ENCODE measurements at places on chromosomes 11 and 22. TPM values are rescaled to one million over a fixed set of nuclear protein-coding genes. Genes with fewer than 3 reads are reported as not detected.

- no peak overlapping the region for H3K4me3 ChIP-seq
- H3K27ac ChIP-seq, result no peak overlapping the region
- no peaks in the 10 kb centered on the region for H3K36me3 ChIP-seq
- no peaks in the 10 kb centered on the region for H3K27me3 ChIP-seq
- DNase-seq, result no peak
Observed at GRCh38 chr11:17612221-17613188, 65.4 kb downstream of the OTOG start.

- no peak overlapping the region for H3K27ac ChIP-seq
- no peak overlapping the region for H3K4me3 ChIP-seq
- no peaks in the 10 kb centered on the region for H3K36me3 ChIP-seq
- peaks cover 12% of the 10 kb centered on the region for H3K4me1 ChIP-seq
- DNase-seq, result no peak
Observed at GRCh38 chr11:132623511-132623910, 908.8 kb downstream of the OPCML start.

PTPRCAP gene
- 2.3 TPM for total RNA-seq

DNA sequence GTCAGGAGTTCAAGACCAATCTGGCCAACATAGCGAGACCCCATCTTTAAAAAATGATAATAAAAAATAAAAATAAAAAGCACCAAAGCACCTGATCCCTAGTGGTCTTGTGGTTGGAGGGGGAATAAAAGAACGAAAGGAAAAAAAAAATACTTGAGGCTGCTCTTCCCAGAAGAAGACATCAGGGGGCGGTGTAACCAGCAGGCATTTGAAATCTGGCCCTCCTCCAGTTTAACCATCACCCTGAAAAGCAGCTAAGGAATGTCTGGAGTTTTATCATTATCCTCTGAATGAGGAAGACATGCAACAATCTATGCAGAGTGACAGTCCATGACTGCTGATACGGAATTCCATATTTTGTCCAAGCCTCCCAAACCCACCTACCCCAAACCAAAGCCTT, 5.6 kb upstream of the KCTD17 start:
- H3K4me3 ChIP-seq, result no peak overlapping the region
- no peaks in the 10 kb centered on the region for H3K27me3 ChIP-seq
- H3K36me3 ChIP-seq, result no peaks in the 10 kb centered on the region
- peak; percentile 24 for DNase-seq

GRCh38 chr22:41446639-41447434, at the start of gene TOB2:
Gene TOB2, minus strand, starts transcription at chr22:41446801. Its CDS starts 9,456 bp downstream, at chr22:41437345.
- H3K4me1 ChIP-seq, result peaks cover 11% of the 10 kb centered on the region
- H3K27me3 ChIP-seq, result no peaks in the 10 kb centered on the region
- peak within 1 kb of the TSS; percentile 96 for H3K4me3 ChIP-seq
- peaks cover 4% of the 10 kb centered on the region for H3K36me3 ChIP-seq
- H3K27ac ChIP-seq, result peak within 1 kb of the TSS; percentile 97

TSSK2 gene
- not detected for total RNA-seq

DNA sequence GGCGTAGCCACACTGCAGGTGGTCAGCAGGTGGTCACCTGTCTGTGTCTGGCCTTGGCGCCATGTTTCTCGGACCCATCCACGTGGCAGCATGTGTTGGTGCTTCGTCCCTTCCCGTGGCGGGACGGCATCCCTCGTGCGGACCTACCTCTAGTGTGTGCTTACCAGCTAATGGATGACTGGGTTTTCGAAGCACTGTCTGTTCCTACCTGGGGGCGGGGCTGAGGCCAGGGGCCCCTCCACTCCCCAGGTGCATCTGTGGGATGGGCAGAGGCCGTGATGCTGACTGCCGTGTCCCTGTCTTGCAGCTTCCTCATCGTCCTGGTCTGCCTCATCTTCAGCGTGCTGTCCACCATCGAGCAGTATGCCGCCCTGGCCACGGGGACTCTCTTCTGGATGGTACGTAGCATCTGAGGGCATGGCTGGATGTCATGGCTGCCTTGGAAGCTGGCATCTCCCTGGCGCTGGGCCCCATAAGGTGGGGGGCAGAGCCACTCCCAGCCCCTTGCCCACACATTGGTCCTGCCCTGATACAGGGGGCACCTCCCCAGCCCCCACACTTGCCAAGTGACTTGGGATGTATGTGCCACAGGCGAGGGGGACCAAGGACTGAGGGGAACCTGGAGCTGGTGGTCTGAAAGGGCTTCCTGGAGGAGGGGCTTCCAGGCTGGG, 82.9 kb downstream of the KCNQ1 start:
- no peak for DNase-seq
- peaks cover 15% of the 10 kb centered on the region for H3K27me3 ChIP-seq

DNA sequence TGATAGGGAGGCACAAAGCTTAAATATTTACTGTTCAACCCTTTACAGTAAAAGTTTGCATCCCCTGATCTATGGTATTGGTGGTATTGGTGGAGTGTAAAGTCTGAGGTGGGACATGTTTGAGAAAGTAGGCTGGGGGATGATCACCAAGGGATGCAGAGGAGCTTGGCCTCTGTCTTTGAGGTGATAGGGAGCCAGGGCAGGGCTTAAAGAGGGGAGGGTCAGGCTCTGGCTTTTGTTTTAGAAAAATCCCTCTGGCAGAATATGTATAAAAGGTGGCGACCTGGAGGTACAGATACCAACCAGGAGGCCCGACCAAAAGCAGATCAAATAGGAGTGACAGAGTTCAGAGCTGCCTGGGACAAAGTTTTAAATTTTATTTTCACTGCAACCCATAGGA, 59.0 kb downstream of the SWAP70 start:
- peaks cover 13% of the 10 kb centered on the region for H3K4me1 ChIP-seq
- H3K27me3 ChIP-seq, result no peaks in the 10 kb centered on the region
- DNase-seq, result no peak

- H3K4me1 ChIP-seq, result peaks cover 22% of the 10 kb centered on the region
- H3K27ac ChIP-seq, result no peak overlapping the region
- no peaks in the 10 kb centered on the region for H3K27me3 ChIP-seq
- no peak for DNase-seq
- H3K36me3 ChIP-seq, result no peaks in the 10 kb centered on the region
Observed at GRCh38 chr11:34207487-34208180, 102.2 kb downstream of the NAT10 start.

ACRV1 gene
- not detected for total RNA-seq

BUD13 gene
- total RNA-seq, result 9.3 TPM

DNA sequence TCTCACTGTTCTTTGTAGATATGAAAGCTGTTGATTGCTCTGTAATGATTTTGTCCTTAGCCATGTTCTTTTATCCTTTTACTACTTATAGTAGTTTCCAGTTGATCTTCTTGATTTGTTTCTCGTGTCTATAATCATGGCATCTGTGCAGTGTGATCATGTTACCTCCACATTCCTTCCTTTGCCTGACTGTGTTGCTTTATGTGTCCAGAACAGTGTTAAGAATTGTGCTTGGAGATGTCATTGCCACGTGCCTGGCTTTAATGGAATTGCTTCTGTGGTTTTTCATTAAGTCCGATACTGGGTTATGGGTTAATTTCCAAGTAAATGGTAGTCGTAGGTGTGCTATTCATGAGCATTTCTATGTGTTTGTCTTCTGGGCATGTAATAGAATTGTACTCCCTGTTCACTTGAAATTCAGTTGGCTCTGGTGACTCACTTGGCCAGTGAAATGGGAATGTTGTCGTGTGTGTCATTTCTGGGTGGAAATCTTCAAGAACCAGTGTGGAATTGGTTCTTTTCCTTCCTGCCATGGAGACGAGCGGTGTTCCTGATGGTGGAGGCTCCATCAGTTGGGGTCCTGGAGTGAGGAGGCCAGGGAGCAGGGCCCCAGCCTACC, 6.8 kb downstream of the GTSE1 start:
- peak; percentile 33 for DNase-seq
- peaks cover 8% of the 10 kb centered on the region for H3K4me1 ChIP-seq
- no peaks in the 10 kb centered on the region for H3K27me3 ChIP-seq
- no peak overlapping the region for H3K27ac ChIP-seq
- no peak overlapping the region for H3K4me3 ChIP-seq
- peaks cover 13% of the 10 kb centered on the region for H3K36me3 ChIP-seq

DNA sequence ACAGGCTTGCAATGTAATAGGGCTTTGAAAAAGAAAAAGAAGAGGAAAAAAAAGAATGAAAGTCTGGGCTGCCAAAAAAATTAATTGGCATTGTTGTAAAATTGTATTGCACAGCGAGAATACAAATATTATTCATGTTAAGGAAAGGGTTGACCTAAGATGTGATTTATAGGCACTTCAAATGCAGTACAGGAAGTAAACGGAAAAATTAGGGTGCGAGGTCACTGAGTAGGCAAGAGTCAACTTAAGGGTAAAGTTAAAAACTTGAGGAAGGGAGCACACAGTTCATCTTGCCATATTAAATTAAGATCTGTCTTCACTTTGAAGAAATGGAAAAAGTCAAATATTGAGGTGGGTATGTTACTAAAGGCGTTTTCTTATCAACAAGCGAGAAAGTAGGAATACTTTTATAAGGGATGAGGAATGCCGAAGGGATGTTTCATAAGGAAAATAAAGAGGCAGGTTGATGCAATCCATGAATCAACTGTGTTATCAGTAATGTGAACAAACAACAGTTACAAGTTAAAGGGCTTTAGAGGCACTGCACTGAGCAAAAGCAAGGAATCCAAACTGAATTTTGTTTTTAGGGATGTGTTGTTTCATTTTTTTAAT, 123.0 kb downstream of the WT1 start:
- H3K27me3 ChIP-seq, result no peaks in the 10 kb centered on the region
- peak; percentile 38 for DNase-seq
- peak overlapping the region; percentile 21 for H3K27ac ChIP-seq
- no peak overlapping the region for H3K4me3 ChIP-seq

- no peaks in the 10 kb centered on the region for H3K36me3 ChIP-seq
- DNase-seq, result peak; percentile 47
- no peak overlapping the region for H3K4me3 ChIP-seq
- no peaks in the 10 kb centered on the region for H3K4me1 ChIP-seq
- H3K27me3 ChIP-seq, result no peaks in the 10 kb centered on the region
Observed at GRCh38 chr11:38582151-38582550, 1984.1 kb upstream of the RAG2 start.

- no peak overlapping the region for H3K27ac ChIP-seq
- peaks cover 11% of the 10 kb centered on the region for H3K4me1 ChIP-seq
- no peak for DNase-seq
Observed at GRCh38 chr11:76802151-76802550, 19.0 kb downstream of the TSKU start.

PRR33 gene
- not detected for total RNA-seq
